Pancreas (tissue), 10 donors: ENCODE measurements at places on chromosomes 16 and 17. TPM values are rescaled to one million over a fixed set of nuclear protein-coding genes. Genes with fewer than 3 reads are reported as not detected.

The CAMTA2 gene
- 20.4 TPM for total RNA-seq

The OTOA gene
- not detected for total RNA-seq

The SPAG5 gene
- 1.7 TPM for total RNA-seq

The NOTUM gene
- 0.16 TPM for total RNA-seq

The SPATA32 gene
- 0.12 TPM for total RNA-seq

The IST1 gene
- 115 TPM for total RNA-seq
